Fibroblast of the aortic adventitia (primary cell): ENCODE measurements at places on chromosomes 1 and 21. TPM values are rescaled to one million over a fixed set of nuclear protein-coding genes. Genes with fewer than 3 reads are reported as not detected.
A peak's percentile ranks its signal among the peaks of the same experiment; 100 is the strongest.

DNA sequence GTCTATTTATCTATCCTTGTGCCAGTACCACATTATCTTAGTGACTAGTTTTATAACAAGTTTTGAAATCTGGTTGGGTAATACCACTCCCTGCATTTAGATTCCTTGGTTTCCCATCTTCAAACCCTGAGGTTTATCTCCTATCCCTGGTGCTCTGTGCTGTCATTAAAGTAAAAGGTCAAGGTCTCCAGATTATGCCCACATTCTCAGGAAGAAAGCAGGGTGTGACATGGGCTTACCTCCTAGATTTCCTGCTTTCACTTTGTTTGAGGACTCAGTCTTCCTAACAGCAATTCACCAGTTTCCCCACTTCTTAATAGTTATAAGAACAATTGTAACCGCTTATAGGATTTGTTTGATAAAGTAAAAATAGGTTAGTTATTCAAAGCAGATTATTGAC is 86.0 kb downstream of the CACHD1 start:
- DNase-seq: no peak

GRCh38 chr1:185495898-185496297 is 178.9 kb upstream of the IVNS1ABP start:
- no peak for DNase-seq

DNA sequence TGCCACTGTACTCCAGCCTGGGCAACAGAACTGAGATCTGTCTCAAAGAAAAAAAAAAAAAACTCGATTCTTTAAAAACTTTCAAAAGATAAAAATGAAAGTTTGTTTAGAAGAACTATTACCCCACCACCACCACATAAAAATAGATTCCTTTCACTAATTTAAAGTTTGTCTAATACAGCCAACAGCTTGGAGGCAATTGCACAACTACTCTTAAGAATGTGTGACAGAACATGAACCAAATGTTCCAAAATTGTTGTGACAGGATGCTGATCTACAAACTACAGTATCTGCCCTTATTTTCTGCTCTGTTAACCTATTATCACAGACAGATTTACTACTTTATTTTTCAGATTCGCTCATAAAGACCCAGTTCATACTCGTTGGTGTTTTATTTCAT is 5.5 kb upstream of the TGFBR3 start:
- DNase-seq: peak; percentile 86

DNA sequence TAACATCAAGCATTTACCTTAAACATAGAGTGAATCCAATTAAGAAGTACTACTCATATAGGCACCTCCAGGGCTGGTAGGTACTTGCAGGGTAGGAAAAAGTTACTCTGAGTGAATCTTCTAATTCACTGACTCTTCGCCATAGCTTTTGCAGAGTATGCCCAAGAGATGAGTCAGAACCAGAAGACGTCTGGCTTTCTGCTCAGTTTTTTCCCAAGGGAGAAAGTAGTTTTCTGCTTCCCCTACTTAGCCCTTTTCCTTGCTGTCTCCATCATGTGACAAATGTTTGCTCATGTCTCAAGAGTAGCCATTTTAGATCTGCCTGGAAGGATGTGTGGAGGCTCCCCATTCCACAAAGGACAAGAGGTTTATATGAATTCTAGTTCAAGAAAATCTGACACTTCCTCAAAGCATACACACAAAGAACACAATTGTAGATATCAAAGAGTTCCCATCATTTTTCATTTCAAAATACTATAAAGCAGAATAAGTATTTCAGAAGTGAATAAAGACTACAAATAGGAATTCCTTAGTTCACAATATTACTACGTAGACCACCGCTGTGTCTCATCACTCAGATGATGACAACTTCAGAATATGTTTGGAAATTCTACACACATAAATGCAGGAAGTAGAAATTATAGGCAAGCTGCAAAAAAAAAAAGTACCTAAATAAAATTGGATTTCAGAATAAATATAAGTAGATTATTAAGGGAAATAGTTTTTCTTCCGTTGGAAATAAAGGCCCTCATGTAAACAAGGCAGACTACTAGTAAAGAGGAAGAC is 98.5 kb downstream of the ASH1L start:
- peak; percentile 95 for DNase-seq

- DNase-seq: no peak
Measured at GRCh38 chr1:23430803-23431202, 6.3 kb upstream of the TCEA3 start.

DNA sequence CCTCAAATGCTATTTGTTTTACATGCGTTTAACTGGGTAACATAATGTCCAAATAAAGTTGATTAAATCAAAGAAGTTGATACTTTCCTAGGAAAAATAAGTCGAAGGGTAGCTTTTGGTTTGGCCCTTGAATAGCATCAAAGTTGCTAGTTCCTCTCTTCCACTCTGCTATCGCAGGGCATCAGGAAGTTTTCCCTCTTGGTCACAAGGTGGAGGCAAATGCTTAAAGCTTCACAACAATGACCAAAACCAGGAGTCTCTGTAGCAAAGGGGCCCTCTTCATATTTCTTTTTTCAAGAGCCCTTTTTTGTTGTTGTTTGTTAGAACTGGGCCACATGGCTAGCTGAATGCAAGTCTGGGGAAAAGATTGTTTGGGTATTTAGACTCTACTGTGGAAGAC is 668.4 kb downstream of the KCNT2 start:
- DNase-seq: peak; percentile 6

- no peak for DNase-seq
Measured at GRCh38 chr1:159430985-159431384, 1.0 kb upstream of the OR10J4 start.

- no peak for DNase-seq
Measured at GRCh38 chr21:43972850-43973633, 39.1 kb upstream of the TRAPPC10 start.

DNA sequence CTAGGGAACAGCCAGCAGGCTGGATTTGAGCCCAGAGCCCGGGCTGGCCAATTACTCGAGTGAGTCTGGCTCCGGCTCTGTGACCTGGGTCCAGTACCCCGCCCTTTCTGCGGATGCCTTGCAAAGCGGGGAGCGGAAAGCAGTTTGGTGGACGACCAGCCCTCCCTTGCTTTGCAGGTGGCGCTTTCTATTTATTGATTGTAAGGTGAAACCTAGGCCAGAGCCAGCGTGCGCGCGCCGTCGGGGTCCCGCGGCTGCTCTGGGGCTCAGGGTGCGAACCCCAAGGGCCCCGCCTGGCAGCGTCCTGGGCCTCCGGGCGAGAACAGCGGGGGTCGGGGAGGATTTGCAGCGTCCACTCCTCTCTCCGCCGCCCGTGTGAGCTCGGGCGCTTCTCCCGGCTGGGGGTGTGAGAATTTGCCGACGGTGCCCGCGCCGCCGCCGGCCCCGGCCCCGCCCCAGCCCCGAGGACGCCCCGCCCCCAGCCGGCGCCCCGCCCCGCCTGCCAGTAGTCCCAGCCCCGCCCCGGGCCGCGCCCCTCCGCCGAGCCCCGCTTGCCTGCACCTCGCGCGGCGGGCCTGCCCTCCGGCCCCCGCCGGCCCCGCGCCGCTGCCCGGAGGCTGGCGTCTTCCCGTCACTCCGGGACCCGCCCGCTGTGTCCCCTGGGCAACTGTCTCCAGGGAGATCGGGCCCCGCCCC is 37.6 kb downstream of the PIK3CD start:
- peak; percentile 58 for DNase-seq

GRCh38 chr1:206696812-206697585 is 12.3 kb downstream of the MAPKAPK2 start:
- DNase-seq: peak; percentile 45

- DNase-seq: no peak
Measured at GRCh38 chr1:101431956-101432510, 195.2 kb downstream of the S1PR1 start.

GRCh38 chr1:167693425-167694045 is 28.2 kb upstream of the MPZL1 start:
- DNase-seq: no peak

- DNase-seq: no peak
Measured at GRCh38 chr1:33743221-33743998, 120.5 kb upstream of the HMGB4 start.

- DNase-seq: no peak
Measured at GRCh38 chr1:5660141-5660935, 331.9 kb downstream of the NPHP4 start.

- DNase-seq: no peak
Measured at GRCh38 chr1:44259090-44259489, 45.8 kb downstream of the DMAP1 start.

DNA sequence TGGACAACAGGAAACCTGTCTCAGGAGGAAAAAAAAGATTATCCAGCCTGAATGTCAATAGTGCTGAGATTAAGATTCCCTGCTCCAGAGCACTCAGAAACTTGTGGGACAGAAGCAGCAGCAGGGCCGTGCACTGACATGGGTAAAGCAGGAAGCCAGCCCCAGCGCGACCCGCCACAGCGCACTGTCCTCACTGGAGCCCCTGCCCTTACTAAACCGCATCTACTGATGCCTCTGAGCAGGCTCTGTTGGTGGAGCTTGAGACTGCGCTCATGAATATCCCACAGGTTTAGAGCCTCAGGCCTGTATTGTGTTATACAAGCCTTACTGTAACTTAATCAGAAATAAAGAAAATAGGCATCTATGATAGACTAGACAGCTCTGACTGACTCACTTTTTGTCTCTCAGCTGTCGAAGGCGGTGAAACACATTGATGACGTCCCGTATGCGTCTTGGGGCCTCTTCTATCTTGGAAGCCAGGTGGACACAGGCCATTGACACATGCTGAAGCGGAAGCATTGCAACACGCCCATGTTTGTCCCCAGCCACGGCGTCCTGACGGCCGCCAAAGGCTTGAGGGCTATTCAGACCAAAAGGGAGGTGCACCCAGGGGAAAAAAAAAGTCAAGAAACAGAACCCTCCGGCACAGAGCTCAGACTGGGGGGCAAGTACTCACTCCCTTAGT is 1.2 kb downstream of the CCNL2 start:
- DNase-seq: peak; percentile 43

GRCh38 chr1:46288485-46289133 is 14.8 kb downstream of the LRRC41 start:
- peak; percentile 19 for DNase-seq

DNA sequence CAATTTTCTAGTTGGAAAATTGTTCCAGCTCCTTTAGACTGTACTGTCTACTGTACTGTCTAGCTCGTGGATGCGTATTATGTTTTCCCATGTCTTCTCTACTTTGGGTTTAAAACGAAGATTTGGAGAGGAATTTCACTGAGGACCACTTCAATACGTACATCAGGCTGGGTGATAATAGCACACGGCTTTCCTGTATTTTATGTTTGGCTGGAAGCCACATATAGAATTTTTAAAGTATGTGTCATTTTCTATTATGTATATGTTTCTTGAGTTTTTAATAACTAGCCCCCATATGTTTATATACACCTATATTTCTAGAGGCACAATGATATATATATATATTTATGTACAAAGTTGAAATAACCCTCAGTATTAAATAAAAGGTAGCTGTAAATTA is 226.4 kb downstream of the GREM2 start:
- no peak for DNase-seq

DNA sequence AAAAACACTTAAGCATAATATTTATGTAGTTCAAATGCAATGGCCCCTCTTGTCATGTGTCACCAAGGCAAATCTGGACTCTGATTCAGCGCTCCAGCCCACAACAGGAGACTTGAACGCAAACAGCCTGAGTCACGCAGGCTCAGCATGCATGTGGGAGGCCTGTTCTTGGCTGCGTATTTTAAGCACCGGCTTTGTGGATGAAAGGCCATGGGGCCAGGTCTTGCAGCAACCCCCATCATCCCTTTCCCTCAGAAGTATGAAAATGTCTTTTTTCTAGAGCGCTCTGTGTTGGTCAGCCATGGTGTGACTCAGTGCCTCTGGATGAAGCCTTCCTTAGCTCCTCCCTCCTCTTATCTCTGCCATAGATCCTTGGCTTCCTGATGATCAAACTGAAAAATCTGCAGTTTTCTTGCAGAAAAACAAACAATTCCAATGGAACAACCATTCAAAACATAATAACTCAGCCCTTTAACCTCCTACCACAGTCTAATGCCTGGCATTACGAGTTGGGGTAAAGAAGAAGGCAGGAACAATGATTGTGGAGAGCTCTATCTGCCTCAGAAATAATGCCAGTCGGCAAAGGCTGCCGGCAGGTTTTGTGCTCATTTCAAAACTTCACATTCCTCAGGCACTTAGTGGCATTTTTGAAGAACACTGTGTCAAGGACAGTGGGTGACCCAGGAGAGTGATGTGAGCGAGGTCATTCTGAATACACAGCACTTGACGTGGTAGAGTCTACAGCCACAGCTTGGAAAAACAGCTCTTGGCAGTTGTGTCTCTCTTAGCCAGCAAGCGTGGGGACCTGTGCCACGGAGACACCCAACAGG is 167.5 kb downstream of the CLIC6 start:
- peak; percentile 99 for DNase-seq

- DNase-seq: peak; percentile 53
Measured at GRCh38 chr1:70034403-70034802, 171.0 kb downstream of the LRRC40 start.

NTMT2 gene
- not detected in 2 replicates for total RNA-seq

ATP6V1G3 gene
- not detected in 2 replicates for total RNA-seq

TMPRSS15 gene
- 0.18 TPM in 1 of 2 replicates, not detected in the other for total RNA-seq

MMEL1 gene
- not detected in 2 replicates for total RNA-seq

PTGFRN gene
- total RNA-seq: 39.8 and 67.5 TPM in 2 replicates

TOMM40L gene
- total RNA-seq: 5.2 and 9.1 TPM in 2 replicates

ANXA9 gene
- 0.09 and 0.49 TPM in 2 replicates for total RNA-seq

PCAT6 gene
- total RNA-seq: not detected in 2 replicates

SPRR2F gene
- total RNA-seq: not detected in 2 replicates

CHIA gene
- total RNA-seq: not detected in 2 replicates

TCHHL1 gene
- total RNA-seq: not detected in 2 replicates
